ENCODE measurements at places on chromosomes 11 and 22.
A peak's percentile ranks its signal among the peaks of the same experiment; 100 is the strongest.

DNA sequence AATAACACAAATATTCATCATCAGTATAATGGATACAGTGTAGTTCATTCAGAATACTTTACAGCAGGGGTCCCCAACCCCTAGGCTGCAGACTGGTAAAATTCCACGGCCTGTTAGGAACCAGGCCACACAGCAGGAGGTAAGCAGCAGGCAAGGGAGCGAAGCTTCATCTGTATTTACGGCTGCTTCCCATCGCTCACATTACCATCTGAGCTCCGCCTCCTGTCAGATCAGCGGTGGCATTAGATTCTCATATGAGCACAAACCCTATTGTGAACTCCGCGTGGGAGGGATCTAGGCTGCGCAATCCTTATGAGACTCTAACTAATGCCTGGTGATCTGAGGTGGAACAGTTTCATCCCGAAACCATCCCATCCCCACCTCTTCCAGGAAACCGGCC lies 125.1 kb downstream of the SERGEF start:
- peak; percentile 32 for DNase-seq

- DNase-seq: no peak
Observed at GRCh38 chr11:128857341-128857740, 9.8 kb downstream of the KCNJ1 start.

- peak; percentile 11 for DNase-seq
Observed at GRCh38 chr22:35154937-35155387, 89.0 kb downstream of the ISX start.

GRCh38 chr11:95760941-95761340 lies 28.6 kb downstream of the FAM76B start:
- DNase-seq: no peak

- DNase-seq: no peak
Observed at GRCh38 chr11:66904055-66904454, 47.2 kb downstream of the LRFN4 start.

GRCh38 chr11:16612566-16613261 lies 125.7 kb upstream of the C11orf58 start:
- DNase-seq: no peak

DNA sequence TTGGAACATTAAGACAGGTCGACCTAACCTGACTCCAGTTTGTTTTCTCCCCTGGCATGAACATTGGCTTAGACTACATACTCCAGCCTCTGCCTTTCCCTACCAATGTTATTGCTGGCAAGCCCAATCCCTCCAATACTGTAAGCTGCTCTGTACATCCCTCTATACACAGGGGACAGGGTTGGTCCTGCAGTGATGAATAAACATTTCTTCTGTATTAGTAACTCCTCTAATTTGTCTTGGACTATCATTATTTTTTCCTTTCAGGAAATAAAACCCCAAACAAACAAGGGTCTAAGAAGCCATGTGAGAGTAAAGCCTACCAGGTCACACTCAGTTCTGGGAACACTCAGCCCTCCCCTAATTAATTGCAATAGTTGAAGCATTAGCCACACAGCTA lies 35.1 kb upstream of the FJX1 start:
- no peak for DNase-seq

DNA sequence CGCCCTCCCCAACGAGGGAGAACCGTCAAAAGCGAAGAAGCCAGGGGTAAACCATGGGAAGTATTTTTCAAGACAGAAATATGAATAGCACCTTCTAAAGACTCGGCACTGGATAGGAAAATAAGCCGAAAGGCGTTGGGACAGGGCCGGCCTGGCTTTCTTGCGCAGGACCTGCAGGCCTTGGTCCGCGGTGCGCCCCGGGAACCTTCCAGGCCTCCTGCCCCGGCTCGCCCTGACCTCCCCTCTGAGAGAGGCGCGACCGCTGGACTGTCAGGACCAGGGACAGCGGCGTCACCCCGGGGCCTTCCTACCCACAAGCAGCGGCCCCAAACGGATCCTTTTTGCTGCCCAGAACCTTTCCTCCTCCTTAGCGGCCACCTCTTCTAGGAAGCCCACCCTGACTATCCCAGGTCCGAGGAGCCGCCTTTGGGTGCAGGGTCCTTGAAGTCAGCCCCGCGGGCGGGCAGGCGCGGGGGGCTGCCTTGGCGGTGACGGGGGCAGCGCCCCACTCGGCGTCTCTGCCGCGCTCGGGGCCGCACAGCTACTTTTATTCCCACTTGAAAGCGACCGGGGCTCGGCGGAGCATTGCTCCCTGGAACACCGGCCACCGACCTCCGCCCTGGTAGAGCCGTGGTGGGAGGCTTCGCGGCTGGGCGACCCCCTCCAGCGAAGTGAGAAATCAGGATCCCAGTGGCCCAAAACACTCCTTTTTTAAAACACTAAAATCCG lies 650 bp upstream of the MAPK11 start:
- DNase-seq: no peak

DNA sequence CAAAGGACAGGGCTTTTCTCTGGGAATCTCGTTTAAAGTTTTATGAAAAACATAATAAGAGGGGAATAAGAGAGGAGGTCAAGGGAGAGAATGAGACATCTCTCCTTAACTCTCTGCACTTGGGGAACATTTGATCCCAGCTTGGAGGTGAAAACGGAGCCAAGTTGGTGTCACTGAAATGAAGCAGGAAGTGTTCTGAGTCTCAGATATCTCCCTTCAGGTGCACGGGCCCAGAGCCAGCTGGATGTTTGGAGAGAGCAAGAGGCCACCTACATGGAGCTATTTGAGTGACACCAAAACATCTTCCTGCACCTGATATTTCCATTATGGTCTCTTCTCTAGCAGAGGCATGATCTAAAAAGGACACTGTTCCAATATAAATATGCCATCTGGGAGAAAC lies 85.7 kb downstream of the BLID start:
- DNase-seq: no peak

GRCh38 chr22:39463931-39464390 lies 7.1 kb downstream of the MGAT3 start:
- no peak for DNase-seq

- no peak for DNase-seq
Observed at GRCh38 chr11:78542007-78542406, 32.7 kb downstream of the NARS2 start.

- no peak for DNase-seq
Observed at GRCh38 chr11:95575517-95575916, 214.1 kb downstream of the FAM76B start.

DNA sequence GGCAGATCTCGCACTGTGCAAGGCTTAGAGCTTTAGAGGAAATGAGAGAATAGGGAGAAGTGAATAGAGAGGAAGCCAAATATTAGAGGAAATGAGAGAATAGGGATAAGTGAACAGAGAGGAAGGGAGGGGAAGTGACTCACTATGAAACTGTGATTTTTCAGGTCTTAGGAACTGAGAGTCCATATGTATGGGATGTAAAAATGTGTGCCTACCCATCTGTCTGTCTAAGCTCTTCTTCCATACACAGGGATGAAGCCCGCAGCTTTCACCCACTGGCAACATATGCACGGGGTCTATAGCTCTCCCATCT lies 6.4 kb upstream of the CCDC86 start:
- no peak for DNase-seq

DNA sequence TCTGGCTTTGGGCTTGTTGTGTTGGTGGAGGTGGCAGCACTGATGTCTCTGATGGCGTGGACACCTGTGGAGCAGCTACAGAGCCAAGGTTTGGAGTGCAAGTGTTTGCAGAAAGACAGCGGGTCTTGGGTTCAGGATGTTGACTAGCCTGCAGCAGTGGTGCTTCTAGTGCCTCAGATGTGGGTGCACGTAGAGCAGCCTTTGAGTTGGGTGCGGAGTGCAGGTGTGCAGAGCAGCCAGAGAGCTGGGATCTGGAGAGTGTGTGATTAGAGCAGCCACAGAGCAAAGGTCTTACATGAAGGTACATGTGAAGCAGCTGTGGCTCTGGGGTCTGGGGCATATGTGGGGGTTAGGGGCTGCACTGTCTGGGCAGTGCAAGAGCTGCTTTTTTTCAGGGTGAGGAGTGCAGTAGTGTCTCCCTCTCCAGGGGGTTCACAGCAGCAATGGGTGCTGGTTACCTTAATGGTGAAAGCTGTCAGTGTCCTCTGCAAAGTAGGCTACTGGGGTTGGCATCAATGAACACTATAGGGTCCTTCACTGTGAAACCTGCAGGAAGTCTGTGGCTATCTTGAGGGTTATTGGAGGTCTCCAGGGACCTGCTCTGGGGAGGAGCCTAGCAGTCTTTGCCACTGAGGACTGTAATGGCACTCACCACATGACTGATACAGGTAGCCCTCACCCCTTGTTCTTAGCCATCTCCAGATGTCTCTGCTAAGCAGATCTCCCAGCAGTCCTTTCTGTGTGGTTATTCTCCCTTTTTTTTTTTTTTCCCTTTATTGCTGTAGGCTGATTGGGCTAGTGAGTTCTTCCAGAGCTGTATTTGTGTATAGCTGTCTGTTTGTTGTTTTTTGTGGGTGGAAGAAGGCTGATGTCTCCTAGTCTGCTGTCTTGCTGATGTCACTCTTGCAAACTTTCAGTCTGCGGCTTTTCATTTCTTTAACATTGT lies 14.3 kb downstream of the BIRC2 start:
- no peak for DNase-seq

DNA sequence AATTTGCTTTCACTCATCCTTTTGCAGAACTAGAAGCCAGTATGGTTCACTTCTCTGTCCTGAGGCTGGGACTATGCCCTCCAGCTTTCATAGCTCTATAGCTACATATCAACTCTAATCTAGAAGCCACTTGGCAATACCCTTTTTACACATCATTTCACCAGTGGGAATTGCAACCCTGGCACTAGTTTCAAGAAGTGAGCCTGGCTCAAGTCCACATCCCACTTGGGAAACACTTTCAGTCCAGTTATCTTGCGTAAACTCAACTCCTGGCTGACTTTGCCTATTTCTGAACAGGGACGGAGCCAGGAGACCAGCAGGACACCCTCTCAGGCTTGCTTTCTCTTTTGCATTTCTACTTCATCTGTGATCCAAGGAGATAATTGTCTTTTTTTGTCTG lies 19.9 kb upstream of the FAT3 start:
- DNase-seq: no peak

- DNase-seq: no peak
Observed at GRCh38 chr11:44221992-44222391, 87.9 kb downstream of the ALX4 start.

DNA sequence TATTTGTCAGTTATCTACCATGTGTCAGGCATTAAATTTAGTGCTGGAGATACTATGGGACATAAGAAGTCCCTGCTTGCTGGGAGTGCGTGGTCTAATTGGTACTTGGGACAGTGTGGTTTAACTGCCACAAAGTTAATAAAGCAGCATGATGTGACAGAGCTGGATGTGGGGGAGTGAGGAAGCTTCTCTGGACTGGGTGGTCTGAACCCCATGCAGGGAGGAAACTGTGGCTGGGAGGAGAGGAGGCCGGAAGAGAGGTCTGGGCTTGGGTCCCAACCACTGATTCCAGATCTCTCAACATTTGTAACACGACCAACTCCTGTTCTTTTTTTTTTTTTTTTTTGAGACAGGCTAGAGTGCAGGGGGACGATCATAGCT lies 37.1 kb downstream of the ST3GAL4 start:
- no peak for DNase-seq

Data from non-pigmented ciliary epithelial cell (primary cell).